Fibroblast of lung (primary cell): ENCODE measurements at places on chromosomes 3 and 15.

- no peak for DNase-seq
Measured at GRCh38 chr3:76879959-76880358, 159.9 kb upstream of the ROBO2 start.

GRCh38 chr3:53160061-53160659, 849 bp upstream of the PRKCD start:
- DNase-seq = no peak

DNA sequence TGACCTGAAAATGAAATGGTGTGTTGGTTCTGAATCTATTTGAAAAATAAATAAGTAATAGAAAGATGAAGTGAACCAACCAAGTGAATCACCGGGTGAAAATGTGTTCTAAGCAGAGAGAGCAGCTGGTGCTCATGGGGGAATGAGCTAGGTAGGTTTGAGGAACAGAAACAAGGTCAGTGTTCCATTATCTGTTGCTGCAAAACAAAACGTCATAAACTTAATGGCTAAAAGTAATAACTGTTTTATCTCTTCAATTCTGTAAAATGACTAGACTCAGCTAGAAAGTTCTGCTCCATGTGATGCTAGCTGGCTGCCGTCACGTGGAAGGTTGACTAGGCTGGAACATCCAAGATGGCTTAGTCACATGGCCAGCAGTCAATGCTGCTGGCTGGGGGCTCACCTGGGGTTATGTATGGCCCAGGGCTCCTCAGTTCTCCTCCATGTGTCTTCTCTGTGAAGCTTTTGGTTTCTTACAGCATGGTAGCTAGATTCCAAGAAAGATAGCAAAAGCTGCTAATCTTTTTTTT, 13.3 kb upstream of the SH3BP5 start:
- no peak for DNase-seq

GRCh38 chr15:45468294-45468693, 54.3 kb downstream of the SLC30A4 start:
- no peak for DNase-seq

DNA sequence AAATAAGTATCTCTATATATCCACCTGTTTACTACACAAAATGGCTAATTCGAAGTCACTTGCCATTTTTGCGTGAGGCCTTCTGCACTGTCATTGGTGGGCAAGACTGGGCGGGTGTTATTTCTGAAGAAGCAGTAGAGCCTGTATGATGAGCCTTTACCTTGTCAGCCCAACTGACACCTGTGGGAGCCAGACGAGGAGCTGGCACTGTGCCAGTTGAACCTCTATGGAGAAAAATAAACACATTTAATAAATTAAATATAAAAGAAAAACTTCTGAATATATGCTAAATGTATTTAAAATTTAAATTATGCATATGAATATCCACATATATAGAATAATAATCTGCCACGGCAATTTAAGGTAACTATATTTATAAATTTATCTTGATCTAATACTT, 109.9 kb downstream of the SCAPER start:
- DNase-seq = no peak

- no peak for DNase-seq
Measured at GRCh38 chr15:38876211-38876610, 311.6 kb upstream of the RASGRP1 start.

DNA sequence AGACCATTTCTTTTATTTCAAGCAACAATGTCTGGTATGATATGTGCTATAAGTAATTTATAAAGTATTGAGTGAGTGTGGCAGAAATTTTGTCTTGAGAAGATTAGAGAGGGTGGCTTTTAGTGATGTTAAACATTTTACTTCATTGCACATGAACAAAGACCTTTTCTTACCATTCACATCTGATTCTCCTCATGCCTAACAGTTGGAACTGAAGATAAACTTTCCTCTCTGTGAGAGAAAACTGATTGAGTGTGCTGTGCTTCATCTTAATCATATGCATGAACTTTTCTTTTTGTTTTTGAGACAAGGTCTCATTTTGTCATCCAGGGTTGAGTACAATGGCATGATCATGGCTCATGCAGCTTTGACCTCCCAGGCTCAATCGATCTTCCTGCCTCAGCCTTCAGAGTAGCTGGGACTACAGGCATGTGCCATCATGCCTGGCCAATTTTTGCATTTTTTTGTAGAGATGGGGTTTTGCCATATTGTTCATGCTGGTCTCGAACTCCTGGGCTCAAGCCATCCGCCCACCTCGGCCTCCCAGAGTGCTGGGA, 377.7 kb upstream of the GOLIM4 start:
- DNase-seq = no peak

GRCh38 chr15:90871716-90872485, 3.5 kb downstream of the FURIN start:
- DNase-seq = no peak

GRCh38 chr3:139715166-139715565, 37.4 kb upstream of the NMNAT3 start:
- no peak for DNase-seq

DNA sequence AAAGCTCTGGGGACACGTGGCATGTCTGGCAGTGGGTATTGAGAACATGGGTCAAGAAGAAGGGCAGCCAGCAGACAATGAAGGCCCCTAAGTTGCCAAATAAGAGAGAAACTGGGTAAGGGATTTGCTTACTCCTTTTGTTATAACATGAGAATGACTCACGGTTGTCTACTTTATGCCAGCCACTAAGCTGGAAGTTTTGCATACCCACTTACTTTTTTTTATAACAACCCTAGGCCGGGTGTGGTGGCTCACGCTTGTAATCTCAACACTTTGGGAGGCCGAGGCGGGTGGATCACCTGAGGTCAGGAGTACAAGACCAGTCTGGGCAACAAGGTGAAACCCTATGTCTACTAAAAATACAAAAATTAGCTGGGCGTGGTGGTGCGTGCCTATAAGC, 50.0 kb downstream of the DRD3 start:
- DNase-seq = no peak

DNA sequence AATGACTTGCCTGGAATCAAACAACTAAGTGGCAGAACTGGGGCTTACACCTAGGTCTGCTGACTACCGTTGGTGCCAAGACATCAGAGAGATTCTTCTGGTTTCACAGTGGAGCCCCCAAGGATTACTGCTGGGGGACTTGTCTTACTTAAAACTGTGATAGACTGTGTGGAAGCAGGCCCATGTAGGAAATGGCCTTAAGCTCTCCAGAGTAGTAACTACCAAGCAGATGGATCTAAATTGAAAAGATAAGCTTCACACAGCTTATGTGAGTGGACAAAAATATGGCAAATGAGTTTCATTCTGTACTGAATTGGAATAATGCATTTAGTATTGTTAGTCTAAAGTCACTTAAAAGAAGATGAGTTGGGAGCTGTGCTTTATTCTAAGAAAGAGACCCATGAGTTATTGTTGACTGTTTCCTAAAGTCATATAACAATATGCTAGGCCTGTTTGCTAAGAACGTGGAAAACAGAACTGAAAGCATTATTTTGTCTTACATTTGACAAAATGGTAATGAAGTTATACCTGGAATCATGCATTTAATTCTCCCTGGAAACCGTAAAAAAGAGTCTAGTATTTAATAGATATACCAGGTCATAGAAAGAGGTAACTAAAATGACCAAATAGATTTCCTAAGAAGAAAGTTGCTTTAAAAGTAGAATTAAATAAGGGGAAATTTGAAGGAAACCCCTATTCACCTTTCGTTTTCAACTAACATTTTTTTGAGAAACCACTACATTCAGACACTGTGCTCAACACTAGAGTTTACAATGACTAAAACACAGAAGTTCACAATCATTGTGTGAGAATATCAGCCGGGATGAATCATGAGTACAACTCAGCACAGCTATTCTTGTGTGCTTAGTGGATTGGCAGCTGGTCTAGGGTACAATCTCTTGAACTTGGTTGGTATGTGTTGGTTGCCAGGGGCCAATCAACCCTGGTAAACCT, 13.0 kb upstream of the MAPK6 start:
- DNase-seq = peak; percentile 27

GRCh38 chr3:178685591-178685906, 149.3 kb downstream of the KCNMB2 start:
- no peak for DNase-seq

DNA sequence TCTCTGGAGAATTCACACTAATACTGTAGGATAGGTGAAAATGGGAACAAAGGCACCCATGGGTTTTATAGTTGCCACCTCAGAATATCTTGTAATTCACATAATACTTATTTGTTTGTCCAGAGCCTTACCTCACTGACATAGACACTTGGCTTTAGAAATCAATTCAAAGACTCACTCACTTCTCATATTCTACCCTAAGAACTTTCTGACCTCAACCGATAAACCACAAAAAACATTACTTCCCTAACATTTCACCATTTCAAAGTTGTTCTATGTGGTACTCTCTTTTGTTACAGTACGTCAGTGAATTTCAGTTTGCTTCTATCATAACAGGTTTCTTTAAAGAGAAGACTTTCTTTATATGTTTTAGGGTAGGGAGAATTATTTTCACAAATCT, 359.3 kb downstream of the IGSF11 start:
- DNase-seq = no peak

- DNase-seq = peak; percentile 67
Measured at GRCh38 chr3:58640700-58641372, 25.7 kb downstream of the FAM3D start.

- DNase-seq = no peak
Measured at GRCh38 chr3:98764472-98764884, 1.3 kb downstream of the ST3GAL6 start.
